ENCODE measurements at places on chromosomes 5 and 9.
A peak's percentile ranks its signal among the peaks of the same experiment; 100 is the strongest.

DNA sequence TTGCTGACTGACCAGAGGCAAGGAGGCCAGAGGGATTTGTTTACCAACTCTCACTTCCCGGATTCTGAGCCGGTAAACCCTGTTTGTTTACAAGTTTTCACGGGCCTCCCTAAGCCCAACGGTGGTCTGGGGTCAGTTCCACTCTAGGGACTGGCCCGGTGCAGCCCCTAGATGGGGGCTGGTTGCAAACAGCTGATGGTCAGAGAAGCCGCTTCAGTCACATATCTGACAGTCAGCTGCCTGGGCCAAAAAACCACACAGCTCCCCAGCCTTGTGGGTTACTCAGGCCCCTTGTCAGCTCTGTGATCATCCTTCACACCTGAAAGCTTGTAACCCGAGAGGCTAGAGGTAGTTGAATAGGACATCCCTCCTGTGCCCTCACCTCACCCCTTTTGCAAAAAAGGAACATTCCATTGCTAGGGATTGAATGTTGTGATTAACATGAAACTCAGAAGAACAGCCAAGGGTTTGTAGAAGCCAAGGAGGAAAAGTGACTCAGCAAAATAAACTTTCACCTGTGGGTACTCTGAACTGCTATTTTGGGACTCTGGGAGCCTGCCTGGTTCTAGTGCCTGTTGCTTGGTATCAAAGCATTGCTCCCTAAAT lies 40.4 kb downstream of the SAR1B start:
- no peak for DNase-seq

DNA sequence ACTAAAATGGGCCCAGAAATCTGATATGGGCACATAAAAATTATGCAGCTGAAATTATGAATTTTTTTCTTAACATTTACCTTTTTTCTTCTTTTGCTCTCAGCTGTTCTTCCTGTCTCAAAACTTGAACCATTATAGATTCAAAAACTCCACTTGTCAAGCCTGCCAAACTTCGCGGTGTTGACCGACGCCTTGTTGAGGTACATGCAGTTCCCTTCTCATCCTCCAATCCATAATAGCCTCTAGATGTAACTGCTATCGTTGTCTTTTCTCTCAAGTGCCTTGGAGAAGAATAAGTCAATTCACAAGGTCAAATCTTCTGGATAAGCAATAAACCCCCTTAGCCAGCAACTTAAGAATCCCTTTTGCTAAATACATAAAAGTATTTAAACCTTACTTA lies 27.2 kb downstream of the RANBP6 start:
- no peak for DNase-seq

DNA sequence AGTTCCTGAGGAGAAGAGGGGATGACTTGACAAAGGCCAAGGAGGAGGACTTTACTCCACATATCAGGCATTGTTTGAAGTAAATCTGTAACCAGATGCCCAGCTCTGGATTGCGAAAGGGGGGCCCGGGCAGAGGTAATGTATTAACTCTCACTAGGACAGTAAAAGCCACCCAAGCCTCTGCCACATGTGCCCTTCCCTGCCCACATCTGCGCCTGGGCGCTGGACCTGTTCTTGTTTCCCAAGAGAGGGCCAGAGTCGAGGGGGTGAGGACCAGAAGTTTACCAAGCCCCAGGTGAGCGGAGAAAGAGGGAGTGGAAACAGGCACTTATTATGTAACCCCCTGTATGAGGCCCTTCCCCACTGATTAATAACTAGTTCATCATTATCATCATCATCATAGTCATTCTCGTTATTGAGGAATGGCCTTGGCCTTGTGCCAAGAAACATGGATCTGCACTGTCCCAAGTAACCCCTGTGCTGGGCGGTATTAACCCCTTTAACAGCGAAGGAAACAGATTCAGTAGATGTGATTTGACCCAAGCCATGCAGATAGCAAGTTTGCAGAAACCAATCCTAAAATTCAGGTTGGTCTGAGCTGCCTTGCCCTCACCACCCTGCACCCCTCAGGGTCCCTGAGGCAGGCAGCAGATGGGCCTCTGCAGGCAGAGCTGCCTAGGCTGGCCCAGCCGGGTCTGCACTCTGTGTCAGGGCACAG lies at the start of gene SLC23A1:
TSS of gene SLC23A1 (minus strand) at position 23 of the 718 bp plus-strand sequence. CDS start 44 bp downstream, outside the sequence.
- DNase-seq = no peak

DNA sequence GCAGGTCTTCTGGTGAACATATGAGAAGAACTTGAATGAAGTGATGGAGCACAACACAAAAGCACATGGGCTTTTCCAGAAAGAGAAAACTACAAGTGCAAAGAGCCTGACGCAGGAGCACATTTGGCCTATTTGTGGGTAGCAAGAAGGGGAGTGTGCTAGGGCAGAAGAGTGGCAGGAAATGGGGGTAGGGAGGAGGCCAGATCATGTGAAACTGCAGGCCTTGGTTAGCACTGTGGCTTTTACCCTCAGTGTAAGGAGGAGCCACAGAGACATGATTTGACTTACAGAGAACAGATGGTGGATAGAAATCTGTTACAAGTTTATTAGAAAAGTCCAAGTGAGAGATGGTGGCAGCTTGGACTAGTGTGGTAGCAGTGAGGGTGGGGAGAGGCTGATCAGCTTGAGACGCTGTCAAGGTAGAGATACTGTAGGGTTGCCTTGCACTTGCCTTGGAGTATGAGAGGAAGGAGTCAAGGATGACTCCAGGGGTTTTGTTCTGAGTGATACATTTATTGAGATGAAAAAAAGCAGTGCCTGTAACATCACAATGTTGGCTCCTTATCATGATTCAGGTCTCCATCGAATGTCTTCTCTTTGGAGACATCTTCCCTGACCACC lies 126.7 kb downstream of the PPP2R2B start:
- DNase-seq = peak; percentile 66

GRCh38 chr5:35488055-35488454 lies 129.6 kb upstream of the SPEF2 start:
- no peak for DNase-seq

DNA sequence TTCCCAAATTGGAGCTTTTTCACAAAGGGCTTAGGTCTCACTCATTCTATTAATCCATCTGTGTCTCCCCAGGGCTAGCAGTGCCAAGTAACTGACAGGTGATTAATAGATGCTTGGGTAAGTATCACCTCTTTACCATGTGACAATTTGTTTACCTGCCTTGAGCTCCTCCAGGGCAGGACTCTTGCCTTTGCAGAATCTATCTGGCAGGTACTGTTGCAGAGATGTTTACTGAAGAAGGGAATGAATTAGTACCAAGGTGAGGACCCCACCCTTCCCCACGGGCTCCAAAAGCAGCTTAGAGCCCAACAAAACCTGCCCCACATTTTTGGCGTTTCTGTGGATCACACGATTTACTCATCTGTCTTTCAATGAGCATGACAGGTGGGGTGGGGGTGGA lies 698 bp upstream of the TGFBI start:
- DNase-seq = no peak

All from naive thymus-derived CD4-positive, alpha-beta T cell (primary cell).